Lung (tissue), 17 donors: ENCODE measurements at places on chromosomes 1 and 21. TPM values are rescaled to one million over a fixed set of nuclear protein-coding genes. Genes with fewer than 3 reads are reported as not detected.
A peak's percentile ranks its signal among the peaks of the same experiment; 100 is the strongest.

NCAM2 gene
- 11.7 TPM for total RNA-seq

GRCh38 chr1:229907884-229908638 is 159.0 kb upstream of the GALNT2 start:
- no peaks in the 10 kb centered on the region for H3K4me1 ChIP-seq
- no peak overlapping the region for H3K4me3 ChIP-seq
- H3K27ac ChIP-seq: no peak overlapping the region
- peaks cover 3% of the 10 kb centered on the region for H3K27me3 ChIP-seq
- H3K36me3 ChIP-seq: no peaks in the 10 kb centered on the region

DNA sequence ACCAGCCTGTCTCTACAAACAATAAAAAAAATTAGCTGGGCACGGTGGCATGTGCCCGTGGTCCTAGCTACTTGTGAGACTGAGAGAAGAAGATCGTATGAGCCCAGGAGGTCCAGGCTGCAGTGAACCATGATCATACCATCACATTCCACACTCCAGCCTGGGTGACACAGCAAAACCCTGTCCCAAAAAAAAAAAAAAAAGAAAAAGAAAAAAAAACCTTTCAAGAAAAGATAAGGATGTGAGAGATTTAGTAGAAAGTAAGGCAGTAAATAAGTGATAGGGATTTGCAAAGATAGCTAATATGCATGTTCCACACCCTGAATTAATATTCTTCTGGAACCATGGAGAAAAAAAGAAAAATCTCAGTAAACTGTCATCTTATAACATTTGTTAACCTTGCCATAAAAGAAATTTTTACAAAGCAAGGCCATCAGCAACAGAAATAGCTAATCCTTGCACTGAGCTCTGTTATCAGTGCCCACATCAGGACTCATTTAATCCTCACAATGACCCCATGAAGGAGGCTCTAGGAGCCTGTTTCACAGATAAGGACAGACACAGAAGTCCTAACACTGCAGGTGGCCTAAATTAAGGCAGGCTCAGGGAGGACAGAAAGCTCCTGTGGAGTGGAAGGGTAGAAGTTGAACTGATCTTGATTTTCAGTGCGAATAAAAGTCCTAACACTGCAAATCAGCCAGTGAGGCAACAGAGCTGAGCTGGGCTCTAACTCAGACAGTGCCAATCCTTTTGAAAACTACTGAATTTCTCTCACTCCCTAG is 7.6 kb downstream of the GNB1 start:
- H3K27me3 ChIP-seq: no peaks in the 10 kb centered on the region
- peaks cover 5% of the 10 kb centered on the region for H3K36me3 ChIP-seq
- no peak overlapping the region for H3K27ac ChIP-seq
- peaks cover 22% of the 10 kb centered on the region for H3K4me1 ChIP-seq
- no peak overlapping the region for H3K4me3 ChIP-seq

- H3K36me3 ChIP-seq: no peaks in the 10 kb centered on the region
- DNase-seq: no peak
- H3K27ac ChIP-seq: peak overlapping the region; percentile 45
- H3K4me1 ChIP-seq: peaks cover 14% of the 10 kb centered on the region
These were observed 131.7 kb downstream of the PSMG1 start for GRCh38 chr21:39051588-39051949.

DNA sequence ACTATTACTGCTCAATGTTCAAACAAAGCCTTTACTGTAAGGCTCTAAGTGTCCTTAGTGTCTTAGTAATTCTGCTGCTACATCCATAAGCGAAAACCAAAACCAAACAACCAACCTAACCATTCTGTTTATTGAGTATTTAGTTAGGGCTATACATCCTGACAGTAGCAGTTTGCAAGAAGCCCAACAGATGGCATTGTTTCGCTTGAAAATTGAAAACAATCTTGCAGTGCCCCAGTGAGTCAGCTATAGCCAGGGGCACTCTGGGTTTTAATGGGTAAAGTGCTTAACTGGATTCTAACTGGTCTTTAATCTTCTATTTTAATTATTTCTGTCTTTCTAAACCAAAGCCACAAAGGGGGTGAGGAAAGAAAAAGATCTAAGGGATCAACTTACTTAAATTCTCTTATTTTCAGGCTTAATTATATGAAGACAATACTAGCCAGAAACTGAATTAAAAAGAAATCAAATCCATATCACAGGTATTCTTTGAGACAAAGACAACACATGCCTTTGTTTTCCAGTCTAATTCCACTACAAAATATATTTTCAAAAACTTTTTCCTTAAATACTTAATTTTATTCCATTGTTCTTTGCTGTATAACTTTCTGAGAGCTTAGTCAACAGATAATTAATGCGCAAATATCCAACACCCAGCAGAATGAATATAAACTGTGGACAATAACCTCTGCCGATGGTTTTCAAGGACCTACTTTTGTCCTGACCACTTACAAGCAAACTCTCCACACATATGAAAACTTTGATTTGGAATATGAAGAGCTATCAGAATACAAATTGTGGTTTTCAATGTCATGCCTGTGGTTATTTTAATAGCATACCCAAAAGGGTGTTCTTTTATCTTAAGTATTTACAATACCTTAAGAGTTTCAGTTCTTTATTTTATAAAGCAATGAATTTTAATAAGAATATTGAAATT is 15.2 kb downstream of the POGZ start:
- H3K27me3 ChIP-seq: no peaks in the 10 kb centered on the region
- H3K4me1 ChIP-seq: peaks cover 13% of the 10 kb centered on the region
- H3K27ac ChIP-seq: no peak overlapping the region

DNA sequence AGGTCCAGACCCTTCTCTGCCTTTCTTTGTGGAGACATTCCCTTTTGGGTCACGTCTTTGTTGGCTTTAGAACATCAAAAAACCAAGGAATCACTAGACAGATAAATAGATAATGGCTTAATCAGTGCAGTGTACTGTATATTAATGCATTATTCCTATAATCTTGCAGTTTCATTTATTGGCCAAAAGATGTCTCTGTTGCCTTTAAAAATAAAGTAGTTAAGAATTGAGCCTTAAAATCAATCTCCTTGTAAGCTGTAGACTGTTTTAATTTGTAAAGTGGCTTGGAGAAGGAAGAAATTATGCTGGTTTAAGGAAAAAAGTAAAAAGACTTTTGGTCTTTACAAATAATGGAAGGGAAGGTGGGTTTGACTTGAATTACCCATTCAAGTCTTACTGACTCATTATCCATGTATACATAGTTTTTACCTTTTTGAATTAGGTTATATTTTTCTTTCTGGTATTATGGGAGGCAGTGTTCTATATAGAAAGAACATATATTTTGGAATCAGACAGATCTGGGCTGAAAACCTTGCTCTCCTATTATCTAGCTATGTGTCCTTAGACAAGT is 84.6 kb downstream of the VPS13D start:
- H3K4me3 ChIP-seq: no peak overlapping the region
- no peaks in the 10 kb centered on the region for H3K27me3 ChIP-seq
- H3K4me1 ChIP-seq: peaks cover 2% of the 10 kb centered on the region
- DNase-seq: peak; percentile 54
- H3K27ac ChIP-seq: no peak overlapping the region

RNU1-3 gene
- total RNA-seq: under 0.01 TPM

GRCh38 chr1:94286864-94287437 is 49.6 kb upstream of the ARHGAP29 start:
- no peak overlapping the region for H3K4me3 ChIP-seq
- no peaks in the 10 kb centered on the region for H3K27me3 ChIP-seq
- DNase-seq: no peak
- H3K36me3 ChIP-seq: no peaks in the 10 kb centered on the region

S100B gene
- total RNA-seq: 3.2 TPM

RHOU gene
- 40.1 TPM for total RNA-seq

GRCh38 chr1:179287946-179288345 is 5.7 kb upstream of the SOAT1 start:
- H3K36me3 ChIP-seq: no peaks in the 10 kb centered on the region
- H3K4me3 ChIP-seq: no peak overlapping the region
- no peak overlapping the region for H3K27ac ChIP-seq
- peak; percentile 68 for DNase-seq
- no peaks in the 10 kb centered on the region for H3K4me1 ChIP-seq

DNA sequence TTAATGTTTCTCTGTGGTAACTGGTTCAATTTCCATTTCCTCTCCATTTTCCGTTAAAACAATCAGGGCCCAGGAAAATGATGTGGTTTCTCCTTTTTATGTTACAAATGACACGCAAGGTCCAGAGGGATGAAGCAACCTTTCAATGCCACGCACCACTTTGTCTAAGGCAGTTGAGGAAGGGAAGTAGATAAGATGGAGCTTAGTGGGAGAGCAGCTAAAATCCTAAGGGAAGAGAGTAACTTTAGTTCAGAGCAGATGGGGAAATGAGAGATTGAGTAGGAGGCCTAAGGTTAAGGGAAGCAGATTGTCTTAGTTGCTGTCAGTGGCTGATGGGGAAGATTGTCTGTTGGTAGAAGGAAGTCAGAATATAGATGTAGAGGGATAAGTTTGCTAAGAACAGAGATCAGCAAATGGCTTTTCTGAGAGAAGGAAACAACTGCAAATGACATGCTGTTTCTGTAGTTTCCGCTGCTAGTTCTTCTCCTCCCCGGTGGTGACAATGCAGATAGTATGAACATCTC is 660 bp downstream of the CD1C start:
- no peaks in the 10 kb centered on the region for H3K27me3 ChIP-seq

DNA sequence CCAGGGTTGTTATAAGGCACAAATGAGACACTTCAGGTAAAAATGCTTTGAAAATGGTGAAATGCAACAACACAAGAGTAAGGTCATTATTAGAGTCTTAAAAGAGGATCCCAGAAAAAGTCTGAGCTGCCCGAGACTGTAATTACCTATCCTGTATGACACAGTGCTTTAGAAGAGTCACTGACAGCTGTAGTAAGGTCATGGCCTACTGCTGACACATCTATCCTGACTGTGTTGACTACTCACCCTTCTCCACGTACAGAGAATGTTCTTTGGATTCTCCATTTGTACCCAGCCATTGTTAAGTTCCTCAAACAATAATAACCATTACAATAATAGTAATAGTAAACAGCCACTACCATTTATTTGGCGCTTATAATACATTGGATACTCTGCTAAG is 104.4 kb downstream of the CACHD1 start:
- no peaks in the 10 kb centered on the region for H3K27me3 ChIP-seq
- H3K4me3 ChIP-seq: no peak overlapping the region
- no peak for DNase-seq
- H3K4me1 ChIP-seq: peaks cover 47% of the 10 kb centered on the region
- H3K36me3 ChIP-seq: no peaks in the 10 kb centered on the region

DNA sequence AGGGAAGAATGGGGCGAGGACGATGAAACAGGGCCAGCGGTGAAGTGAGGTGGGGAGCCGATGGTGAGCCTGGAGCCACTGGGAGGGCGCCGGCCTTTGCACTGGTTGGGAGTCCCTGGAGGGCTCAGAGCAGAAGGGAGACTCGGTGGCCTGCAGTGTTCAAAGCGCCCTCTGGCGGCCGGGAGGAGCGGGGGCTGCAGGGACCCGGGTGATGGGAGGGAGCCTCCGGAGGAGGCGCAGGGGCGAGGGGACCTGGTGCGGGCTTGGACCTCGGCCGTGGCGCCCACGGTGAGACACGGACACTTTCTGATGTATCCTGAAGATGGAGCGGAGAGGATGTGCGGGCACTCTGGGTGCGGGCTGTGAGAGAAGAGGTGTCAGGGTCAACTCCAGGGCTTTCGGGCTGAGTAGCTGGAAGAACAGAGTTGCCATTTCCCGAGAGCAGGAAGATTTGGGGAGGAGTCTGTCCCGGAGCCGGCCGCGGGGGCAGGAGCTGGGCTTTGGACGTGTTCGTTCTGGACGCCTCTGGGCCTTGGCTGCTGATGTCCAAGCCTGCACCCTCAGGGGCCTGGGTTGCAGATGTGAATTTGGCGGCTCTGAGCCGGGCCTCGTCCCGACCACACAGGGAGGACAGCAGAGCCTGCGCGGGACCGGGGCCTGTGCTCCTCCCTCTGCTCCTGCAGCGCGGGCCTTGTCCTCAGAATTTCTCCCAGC is 29.7 kb downstream of the HEYL start:
- no peaks in the 10 kb centered on the region for H3K36me3 ChIP-seq
- DNase-seq: peak; percentile 29
- H3K27ac ChIP-seq: no peak overlapping the region
- H3K4me1 ChIP-seq: peaks cover 4% of the 10 kb centered on the region
- no peaks in the 10 kb centered on the region for H3K27me3 ChIP-seq

PODN gene
- total RNA-seq: 40.9 TPM

- no peaks in the 10 kb centered on the region for H3K4me1 ChIP-seq
- H3K4me3 ChIP-seq: no peak overlapping the region
- DNase-seq: no peak
- no peaks in the 10 kb centered on the region for H3K27me3 ChIP-seq
- H3K27ac ChIP-seq: no peak overlapping the region
These were observed 646.6 kb upstream of the PTBP2 start for GRCh38 chr1:96074876-96075577.

DNA sequence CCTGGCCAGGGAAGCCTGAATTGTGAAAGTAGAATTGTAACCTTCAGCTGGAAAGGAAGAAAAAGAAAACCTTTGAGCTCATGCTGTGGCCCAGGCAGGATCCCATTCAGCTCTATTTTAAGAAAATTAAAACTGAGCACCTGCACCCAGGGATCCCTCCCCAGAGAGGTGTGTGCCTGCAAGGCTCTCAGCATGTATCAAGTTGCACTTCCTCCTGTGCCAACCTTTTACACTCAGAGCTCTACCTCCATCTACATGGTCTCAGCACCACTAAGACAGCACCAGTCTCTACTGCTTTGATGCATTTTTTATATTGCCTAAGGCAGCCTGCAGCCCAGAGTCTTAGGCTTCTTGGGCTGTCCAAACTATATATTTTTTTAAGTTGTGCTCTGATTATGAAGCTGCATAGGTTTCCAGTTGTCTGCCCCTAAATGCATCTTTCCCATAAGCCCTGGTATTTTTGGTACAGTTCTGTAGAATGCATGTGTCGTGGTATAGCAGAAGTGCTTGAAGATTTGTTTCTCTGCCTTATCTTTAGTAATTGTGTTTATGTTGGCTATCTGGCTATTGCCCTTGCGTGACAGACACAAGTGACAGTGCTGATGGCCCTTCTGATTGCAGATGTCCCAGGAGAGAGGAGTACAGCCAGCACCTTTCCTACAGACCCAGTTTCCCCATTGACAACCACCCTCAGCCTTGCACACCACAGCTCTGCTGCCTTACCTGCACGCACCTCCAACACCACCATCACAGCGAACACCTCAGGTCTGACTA is 63.1 kb downstream of the PTPRC start:
- no peak for DNase-seq
- H3K36me3 ChIP-seq: no peaks in the 10 kb centered on the region
- no peak overlapping the region for H3K4me3 ChIP-seq
- peaks cover 13% of the 10 kb centered on the region for H3K4me1 ChIP-seq
- no peaks in the 10 kb centered on the region for H3K27me3 ChIP-seq

- DNase-seq: no peak
- no peaks in the 10 kb centered on the region for H3K4me1 ChIP-seq
- H3K4me3 ChIP-seq: no peak overlapping the region
- H3K27ac ChIP-seq: no peak overlapping the region
- no peaks in the 10 kb centered on the region for H3K27me3 ChIP-seq
These were observed 117.6 kb downstream of the PTGER3 start for GRCh38 chr1:70930062-70930461.

- no peak overlapping the region for H3K27ac ChIP-seq
- peaks cover 33% of the 10 kb centered on the region for H3K36me3 ChIP-seq
- no peaks in the 10 kb centered on the region for H3K4me1 ChIP-seq
- no peak for DNase-seq
These were observed 40.2 kb downstream of the FUBP1 start for GRCh38 chr1:77938651-77939050.

- H3K4me1 ChIP-seq: no peaks in the 10 kb centered on the region
- no peak overlapping the region for H3K4me3 ChIP-seq
- no peak for DNase-seq
- H3K27ac ChIP-seq: no peak overlapping the region
- no peaks in the 10 kb centered on the region for H3K36me3 ChIP-seq
- no peaks in the 10 kb centered on the region for H3K27me3 ChIP-seq
These were observed 16.1 kb downstream of the FBXO2 start for GRCh38 chr1:11638121-11638520.

TNFAIP8L2 gene
- total RNA-seq: 11.3 TPM

GRCh38 chr1:12031039-12031980 is 12.0 kb downstream of the MIIP start:
- no peaks in the 10 kb centered on the region for H3K4me1 ChIP-seq
- no peak for DNase-seq
- H3K27ac ChIP-seq: no peak overlapping the region
- H3K27me3 ChIP-seq: no peaks in the 10 kb centered on the region
